ENCODE measurements at places on chromosomes 16 and 17.

- DNase-seq: no peak
These were observed 110.6 kb upstream of the PLCG2 start for GRCh38 chr16:81668243-81669097.

- DNase-seq: no peak
These were observed 82.4 kb upstream of the DNAH9 start for GRCh38 chr17:11515901-11516300.

DNA sequence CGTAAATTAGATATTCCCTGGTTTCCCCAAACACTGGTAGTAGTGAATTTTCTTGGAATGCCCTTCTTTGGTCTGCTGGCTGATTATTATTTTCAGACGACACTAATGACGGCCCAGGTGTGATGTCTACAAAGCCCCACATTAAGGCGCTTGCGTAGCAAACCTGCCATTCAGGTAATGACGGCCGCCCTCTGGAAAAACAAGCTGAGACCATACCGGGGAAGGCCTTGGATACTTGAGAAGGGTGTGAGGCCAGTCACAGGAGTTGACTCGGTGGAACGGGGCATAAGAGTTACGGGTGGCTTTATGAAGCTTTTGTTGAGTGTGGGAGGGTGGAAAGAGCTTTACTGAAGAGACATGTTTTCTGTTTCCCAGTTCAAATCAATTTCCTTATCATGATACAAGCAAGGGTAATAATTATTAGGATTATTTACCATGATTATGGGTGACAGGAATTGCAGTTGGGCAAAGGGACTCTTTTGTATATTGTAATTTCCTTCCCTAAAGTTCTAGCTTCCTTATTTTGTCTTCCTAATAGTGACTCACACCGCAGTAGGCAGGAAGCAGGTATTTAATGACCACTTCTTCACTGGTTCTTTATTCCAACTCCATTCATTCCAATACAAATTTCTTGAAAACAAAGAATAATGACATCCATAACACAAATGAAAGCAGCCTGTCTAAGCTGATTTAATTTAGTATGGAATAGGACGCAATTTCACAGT lies 24.8 kb downstream of the KRT23 start:
- no peak for DNase-seq

DNA sequence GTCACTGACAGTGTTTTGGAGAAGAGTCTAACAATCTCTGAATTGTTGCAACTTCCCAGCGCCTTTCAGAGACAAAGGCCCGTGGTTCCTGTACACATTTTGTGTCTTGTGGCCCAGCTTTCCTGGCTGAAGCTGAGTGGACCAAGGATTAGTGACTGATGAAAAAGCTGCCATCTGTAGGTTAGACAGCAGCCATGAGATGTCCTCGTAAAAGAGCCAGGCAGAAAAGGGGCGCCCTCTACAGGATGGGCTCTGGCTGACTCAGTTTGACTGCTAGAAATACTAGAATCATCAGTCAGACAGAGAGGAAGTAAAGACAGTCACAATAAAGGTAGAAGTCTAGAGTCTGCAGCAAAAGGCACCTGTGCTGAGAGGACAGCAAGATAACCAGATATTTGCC lies 26.5 kb upstream of the NF1 start:
- peak; percentile 11 for DNase-seq

- DNase-seq: no peak
These were observed 17.2 kb upstream of the SMG1 start for GRCh38 chr16:18943414-18943813.

DNA sequence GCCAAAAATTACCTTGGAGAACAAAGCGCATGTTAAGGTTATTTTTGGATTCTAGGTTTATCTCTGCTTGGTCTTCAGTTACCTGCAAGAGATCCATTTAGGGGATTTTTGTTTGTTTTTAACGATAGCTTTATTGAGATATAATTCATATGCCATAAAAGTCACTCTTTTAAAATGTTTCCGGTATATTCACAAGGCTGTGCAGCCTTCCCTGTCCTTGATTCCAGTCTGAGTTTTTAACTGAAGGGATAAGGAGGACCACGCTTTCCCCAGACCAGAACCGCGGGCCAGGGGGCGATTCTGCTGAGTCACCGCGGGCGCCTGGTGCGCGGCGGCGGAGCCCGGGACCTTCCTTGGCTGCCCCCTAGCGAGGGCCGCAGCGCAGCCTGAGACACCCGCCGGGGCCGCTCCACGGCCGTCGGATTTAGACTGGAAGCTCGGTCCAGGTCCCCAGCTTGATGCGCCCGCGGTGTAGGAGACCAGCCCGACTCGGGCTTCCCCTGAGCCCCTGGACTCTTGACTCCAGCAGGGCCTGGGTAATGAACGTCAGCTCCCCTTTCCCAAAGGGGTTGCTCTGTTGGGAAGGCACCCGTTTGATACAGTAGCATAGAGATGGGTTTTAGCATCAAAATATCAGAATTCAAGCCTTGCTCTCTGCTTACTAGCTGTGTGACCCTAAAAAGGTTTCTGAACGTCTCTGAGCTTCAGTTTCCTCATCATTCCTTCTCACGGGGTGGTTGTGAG lies 50.0 kb upstream of the STH start:
- peak; percentile 25 for DNase-seq

DNA sequence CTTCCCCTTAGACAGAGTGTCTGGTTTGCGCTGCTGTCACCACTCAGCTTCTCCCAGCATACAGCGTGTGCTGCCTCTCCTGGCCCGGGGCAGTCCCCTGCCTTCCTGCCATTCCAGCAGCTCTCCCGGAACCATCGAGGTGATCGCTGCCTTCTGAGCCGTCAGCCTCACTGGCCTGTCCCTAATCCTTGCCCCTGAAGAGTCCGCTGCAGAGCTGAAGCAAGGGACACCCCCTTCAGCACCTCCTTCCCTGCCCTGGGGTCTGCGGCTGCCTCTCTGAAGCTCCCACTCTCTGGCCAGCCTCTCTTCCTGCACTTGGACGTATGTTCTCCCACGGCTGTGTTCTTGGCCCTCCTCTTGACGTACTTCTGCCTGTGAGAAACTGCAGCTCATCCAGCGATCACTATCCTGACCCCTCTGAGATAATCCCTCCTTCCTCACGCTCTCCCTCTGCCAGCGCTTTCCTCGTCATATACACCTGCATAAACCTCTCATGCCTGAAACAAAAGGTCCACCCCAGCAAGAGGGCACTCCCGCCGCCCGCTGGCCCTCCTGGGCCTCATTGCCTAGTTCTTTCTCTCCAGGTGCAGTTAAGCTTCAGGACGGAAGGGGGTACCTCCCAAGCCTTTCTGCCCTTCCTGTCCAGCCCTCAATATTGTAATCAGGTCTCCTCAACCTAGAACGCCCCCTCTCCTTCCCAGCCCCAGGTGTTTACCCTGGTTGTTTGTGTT lies 220.6 kb upstream of the CHMP6 start:
- no peak for DNase-seq

DNA sequence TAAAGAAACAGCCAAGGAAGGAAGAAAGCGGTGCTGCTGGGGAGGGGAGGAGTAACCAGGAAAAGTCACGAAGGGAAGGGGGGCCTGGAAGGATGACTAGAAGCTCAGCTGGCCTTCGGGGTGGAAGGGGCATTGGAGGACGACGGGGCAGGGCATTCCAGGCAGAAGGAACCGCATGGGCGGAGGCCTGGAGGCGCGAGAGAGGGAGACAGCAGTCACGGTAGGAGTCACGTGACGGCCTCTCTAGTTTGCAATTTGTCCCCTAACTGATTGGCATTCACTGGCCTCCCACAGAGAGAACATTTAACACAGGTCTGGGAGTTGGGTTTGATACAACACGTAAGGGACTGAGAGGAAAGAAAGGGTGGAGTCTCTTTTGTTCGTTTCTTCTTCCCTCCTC lies 63.9 kb downstream of the RTN4RL1 start:
- DNase-seq: no peak

DNA sequence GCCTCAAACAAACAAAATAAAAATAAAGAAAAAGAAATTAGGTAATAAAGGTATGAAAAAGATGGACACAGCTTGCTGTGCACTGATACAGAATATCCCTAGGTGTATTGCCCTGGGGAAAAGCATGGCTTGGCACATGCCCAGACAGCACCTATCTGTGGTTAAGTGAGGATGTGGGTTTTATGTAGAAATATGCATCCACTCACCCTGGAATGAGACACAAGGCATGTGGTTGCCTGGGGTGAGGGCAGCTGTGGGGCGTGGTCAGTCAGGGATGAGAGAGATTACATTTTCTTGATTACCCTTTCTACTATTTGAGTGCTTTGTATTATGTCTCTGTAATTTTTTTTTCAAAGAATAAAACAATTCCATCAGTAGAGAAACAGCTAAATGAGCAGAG lies 6.9 kb downstream of the PLLP start:
- peak; percentile 65 for DNase-seq

GRCh38 chr16:66212428-66212827 lies 154.1 kb upstream of the CDH5 start:
- no peak for DNase-seq

DNA sequence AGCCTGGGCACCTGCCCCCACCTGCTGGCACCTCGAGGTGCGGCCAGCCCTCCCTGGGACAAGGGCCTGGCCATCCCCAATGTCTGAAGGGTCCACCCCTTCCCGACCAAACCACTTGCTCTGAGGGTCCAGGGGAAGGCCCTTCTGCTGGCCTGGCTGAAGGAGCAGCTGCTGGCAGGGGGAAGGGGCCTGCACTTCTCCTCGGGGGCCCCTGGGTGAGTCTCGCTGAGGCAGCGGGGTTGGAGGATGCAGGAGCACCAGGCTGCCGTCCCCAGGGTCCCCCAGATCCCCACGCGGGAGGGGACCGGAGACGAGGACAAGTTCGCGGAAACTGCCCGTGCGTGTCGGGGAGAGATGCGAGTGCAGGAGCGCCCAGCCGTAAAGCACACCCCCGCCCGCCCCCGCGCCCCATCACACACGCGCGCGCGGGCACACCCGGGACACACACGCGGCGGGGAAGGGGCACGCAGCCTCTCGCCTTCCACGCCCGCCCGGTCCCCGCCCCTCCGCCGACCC lies 725 bp upstream of the CACNA1H start:
- peak; percentile 71 for DNase-seq

- no peak for DNase-seq
These were observed 259.5 kb downstream of the IRX3 start for GRCh38 chr16:54027062-54027461.

DNA sequence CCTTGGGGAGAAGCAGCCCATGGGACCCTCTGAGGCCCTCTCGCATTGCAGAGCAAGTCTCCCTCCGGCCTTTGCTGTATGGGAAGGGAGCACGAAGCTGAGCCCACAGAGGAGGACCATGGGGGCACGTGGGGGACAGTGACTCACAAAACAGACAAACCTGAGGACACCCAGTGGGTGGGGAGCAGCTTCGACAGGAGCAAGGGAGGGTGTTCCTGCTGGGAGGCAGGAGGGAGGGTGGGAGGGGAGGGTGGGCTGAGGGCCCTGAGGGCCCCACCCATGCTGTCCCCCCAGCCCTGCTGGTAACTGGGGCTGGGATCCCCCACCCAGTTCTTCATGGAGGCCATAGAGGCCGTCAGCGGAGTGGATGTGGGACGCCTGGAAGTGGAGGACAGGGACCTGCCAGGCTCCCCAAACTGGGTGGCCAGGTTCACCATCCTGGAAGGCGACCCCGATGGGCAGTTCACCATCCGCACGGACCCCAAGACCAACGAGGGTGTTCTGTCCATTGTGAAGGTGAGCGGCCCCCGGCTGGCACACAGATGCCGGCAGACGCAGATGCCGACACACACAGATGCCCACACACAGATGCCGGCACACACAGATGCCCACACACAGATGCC lies 12.5 kb downstream of the SLC22A31 start:
- no peak for DNase-seq

DNA sequence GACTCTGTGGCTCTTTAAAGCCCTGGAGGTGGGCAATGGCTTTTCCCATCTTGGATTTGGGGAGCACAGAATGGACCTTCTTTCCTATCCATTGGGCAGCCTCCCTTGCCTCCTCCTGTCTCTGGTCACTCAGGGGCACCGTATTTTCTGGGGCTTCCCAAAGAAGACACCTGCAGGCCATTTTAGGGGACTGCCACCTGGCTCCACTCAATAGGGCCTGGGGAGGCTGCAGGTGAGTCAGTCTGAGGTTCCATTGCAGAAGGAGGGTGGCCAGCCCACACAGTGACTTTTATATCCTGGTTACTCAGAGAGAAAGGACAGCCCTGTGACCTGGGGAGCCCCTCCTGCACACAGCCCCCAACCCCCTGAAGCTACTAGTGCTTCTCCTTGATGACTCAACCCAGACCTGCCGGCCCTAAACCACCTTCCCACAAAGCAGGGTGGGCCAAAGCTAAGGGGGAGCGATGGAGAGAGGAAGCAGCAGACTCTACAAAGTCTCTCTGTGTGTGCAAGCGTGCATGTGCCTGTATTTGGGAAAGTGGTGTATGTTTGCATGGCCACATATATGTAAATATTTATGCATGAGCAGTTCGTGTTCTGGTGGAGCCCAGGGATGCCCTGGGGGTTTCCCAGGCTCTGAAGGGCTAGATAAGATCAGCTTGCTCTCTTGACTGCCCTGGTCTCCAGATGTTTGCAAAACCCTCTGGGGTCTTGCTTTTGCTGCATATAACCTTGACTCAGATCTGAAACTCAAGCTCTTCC lies 5.0 kb downstream of the CX3CL1 start:
- no peak for DNase-seq

DNA sequence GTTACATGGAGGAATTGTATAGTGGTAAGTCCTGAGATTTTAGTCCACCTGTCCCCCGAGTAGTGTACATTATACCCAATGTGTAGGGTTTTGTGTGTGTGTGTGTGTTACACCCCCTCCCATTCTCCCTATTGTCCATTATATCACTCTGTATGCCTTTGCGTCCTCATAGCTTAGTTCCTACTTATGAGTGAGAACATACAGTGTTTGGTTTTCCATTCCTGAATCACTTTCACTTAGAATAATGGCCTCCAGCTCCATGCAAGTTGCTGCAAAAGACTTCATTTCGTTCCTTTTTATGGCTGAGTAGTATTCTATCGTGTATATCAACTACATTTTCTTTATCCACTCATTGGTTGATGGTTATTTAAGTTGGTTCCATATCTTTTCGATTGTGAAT lies 635 bp upstream of the FA2H start:
- no peak for DNase-seq

- peak; percentile 96 for DNase-seq
These were observed at the start of gene JPT1 for GRCh38 chr17:75154195-75155106. Gene JPT1, minus strand, starts transcription at chr17:75154512. Its CDS starts 115 bp downstream, at chr17:75154397.

- DNase-seq: no peak
These were observed 25.4 kb downstream of the PLA2G10 start for GRCh38 chr16:14668556-14669223.

GRCh38 chr16:69111876-69112230 lies 6.4 kb downstream of the HAS3 start:
- no peak for DNase-seq

GRCh38 chr16:61182391-61182790 lies 853.8 kb downstream of the CDH8 start:
- DNase-seq: no peak

- no peak for DNase-seq
These were observed 48.4 kb upstream of the SKAP1 start for GRCh38 chr17:48478224-48479013.

DNA sequence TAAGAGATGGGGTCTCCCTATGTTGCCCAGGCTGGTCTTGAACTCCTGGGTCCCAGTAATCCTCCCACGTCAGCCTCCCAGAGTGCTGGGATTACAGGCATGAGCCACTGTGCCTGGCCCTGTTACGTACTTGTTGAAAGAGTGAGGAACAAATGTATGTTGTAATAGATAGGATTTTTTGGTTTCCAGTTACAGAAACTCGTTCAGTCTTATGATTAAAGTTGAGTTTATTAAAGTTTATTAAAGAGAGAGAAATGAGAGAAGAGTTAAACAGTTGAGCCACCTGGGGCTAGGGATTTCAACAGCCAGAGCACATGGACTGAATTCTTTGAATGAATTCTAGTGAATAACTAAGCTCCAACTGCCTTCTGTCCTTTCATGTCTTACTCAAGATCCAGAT lies 3.7 kb downstream of the TADA2A start:
- no peak for DNase-seq

GRCh38 chr17:21475571-21475970 lies 99.4 kb downstream of the KCNJ12 start:
- DNase-seq: no peak

- DNase-seq: no peak
These were observed 7.8 kb upstream of the N4BP1 start for GRCh38 chr16:48617711-48618148.
